ENCODE measurements at places on chromosomes 6 and 20.

DNA sequence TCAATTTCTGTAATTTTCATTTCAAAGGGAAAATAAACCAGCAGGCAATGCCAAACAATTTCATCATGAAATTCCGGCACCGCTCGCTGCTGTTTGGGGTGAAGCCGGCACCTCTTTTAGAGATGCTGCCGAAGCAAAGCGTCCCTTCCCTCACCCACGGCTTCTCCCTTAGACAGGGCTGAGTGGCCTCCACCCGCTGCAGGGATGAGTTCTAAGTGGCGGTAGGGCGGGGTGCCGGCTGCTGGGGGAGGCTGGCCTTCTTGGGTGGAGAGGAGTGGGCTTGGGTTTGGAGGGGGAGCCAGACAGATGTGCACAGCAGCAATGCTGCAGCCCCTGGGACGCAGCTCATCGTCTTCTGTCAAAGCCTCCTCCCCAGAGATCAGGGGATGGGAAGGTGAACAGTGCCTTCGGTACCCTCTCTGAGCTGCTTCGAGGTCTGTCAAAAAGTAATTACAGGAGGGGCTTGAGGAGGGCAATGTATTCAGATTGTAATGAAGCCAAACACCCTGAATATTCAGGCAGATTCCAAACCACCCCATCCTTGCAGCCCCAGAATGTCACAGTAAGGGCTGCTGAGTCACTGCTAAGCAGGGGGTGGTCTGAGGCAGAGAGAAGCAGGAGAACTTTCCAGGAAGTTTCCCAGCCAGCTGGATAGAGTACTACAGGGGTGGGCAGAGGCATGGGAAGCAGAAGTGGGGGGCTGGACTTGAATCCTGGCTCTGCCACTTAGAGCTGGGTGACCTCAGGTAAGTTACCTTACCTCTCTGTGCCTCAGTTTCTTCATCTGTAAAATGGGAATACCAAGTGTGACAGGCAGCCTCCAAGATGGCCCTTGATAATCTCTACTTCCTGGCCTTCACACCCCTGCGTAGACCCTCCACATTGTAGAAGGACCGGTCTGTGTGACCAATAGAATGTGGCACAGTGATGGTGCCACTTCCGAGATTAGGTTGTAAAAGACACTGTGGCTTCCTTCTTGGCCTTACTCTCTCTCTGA is 96.6 kb downstream of the SULF2 start:
- no peak for DNase-seq

- no peak for DNase-seq
Observed at GRCh38 chr6:25359891-25360290, 80.7 kb downstream of the CARMIL1 start.

GRCh38 chr6:105795913-105796517 is 290.1 kb upstream of the PRDM1 start:
- DNase-seq = no peak

DNA sequence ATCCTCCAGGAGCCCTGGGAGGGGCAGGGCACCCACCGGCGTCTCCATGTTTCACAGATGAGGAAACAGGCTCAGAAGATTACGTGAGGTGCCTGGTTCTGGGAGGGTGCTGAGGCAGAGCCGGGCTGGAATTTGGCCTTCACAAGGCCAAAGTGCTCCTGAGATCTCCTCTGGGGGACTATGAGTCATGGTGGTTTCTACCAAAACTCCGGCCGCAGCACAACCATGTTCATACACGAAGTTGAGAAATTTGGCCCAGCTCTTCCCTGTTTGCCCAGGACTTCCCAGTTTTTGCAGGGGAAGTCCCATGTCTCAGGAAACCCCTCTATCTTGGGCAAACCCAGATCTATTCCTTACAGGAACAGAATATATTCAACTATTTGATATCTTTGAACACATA is 172.9 kb upstream of the CDYL start:
- no peak for DNase-seq

GRCh38 chr6:15444081-15444731 is 198.3 kb downstream of the JARID2 start:
- no peak for DNase-seq

DNA sequence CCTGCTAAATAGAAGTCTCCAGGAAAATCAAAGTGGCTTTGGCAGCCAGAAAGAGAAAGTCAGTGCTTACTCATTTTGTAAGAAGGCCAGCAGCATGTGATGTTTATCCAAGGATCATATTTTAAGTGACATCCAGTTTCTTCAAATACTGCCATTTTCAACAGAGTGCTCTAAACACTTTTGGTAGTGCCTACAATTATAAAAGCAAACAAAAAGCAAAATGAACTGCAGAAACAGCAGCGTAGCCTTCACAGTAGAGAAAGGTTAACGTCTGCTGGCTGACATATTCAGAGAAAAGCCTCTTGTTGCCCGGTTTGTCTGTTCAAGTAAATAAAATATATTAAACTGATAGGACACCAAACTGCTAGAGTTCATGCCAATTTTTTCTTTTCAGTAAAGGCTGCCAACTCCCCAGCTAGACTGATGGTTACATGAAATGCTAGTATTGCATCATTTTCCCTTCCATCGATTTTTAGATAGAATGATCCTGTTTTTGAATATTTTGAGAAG is 705.7 kb upstream of the SLC35B3 start:
- DNase-seq = no peak

GRCh38 chr6:156647140-156647784 is 129.9 kb upstream of the ARID1B start:
- no peak for DNase-seq

DNA sequence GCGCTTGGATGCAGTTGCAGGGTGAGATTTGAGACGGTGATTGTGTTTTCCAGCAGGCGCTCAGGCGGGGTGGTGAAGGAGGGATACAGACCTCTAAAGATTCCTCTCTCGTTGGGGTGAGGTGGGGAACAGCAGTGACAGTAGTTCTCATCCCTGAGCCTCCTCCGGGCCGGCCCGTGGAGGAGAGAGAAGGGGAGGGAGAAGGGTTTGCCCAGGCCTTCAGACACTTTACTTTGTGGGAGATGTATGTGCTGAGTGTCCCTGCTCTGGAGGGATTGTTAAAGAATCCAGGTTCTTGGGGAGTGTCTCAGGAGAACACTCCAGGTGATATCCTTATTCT is 41.0 kb downstream of the PSMB9 start:
- DNase-seq = no peak
